ENCODE measurements at places on chromosomes 16 and 17.

GRCh38 chr16:19700319-19700781 lies 17.7 kb downstream of the KNOP1 start:
- DNase-seq = no peak

DNA sequence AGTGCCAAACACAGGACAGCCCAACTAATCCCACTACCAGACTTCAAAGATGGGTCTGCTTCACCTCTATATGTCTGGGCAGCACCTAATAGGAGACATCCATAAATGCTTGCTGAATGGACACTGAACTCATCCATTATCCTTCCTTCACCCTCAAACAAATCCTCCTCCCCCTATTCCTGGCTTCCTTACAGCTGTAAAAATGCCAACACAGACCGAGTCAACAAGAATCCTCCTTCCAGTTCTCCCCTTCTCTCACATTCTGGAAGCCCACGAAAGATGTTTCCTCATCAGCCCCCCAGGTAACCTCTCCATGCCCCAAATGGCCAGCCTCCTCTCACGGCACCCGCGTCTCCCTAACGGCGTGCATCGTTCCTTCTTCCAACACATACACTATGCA lies 12.3 kb downstream of the PELP1 start:
- DNase-seq = no peak

DNA sequence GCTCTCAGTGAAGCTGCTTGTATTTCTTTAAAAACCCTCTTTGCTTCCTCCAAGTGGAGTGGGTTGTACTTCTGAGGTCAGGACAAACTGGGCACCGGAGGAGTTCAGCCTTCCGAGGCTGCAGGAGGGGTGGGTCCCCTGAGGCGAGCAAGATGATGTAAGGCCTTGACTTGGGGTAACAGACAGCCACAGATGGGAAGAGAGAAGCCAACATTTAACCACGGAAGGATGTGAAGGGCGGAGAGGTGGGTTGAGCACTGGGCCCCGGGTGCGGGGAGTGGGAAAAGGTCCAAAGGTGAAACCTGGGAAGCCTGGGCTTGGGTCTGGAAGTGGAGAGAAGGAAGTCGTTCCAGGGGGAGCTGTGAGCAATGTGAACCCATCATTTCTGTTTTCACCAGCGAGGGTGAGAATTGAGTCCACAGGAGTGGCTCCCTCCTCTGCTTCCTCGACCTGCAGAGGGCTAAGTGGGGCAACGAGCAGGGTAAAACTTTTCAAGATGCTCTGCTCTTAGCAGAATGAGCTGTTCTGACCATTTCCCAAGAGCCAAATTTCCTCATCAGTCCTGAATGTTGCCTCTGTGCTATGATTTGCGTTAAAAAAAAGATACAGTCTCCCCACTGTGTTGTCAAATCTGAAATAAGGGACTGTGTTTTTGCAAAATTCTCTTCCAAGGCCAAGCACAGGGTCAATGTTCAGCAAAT lies 137.7 kb upstream of the CRHR1 start:
- DNase-seq = no peak

DNA sequence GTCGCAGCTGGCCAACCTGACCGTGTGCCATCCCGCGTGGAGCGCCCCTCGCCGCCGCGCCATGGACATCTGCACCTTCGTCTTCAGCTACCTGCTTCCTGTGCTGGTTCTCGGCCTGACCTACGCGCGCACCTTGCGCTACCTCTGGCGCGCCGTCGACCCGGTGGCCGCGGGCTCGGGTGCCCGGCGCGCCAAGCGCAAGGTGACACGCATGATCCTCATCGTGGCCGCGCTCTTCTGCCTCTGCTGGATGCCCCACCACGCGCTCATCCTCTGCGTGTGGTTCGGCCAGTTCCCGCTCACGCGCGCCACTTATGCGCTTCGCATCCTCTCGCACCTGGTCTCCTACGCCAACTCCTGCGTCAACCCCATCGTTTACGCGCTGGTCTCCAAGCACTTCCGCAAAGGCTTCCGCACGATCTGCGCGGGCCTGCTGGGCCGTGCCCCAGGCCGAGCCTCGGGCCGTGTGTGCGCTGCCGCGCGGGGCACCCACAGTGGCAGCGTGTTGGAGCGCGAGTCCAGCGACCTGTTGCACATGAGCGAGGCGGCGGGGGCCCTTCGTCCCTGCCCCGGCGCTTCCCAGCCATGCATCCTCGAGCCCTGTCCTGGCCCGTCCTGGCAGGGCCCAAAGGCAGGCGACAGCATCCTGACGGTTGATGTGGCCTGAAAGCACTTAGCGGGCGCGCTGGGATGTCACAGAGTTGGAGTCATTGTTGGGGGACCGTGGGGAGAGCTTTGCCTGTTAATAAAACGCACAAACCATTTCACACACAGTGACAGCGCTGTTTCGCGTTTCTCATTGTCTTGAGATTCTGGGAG lies 2.0 kb upstream of the ZACN start:
- no peak for DNase-seq
